Stimulated activated CD8-positive, alpha-beta memory T cell treated with anti-CD3 and anti-CD28 coated beads, Interleukin-7, amount 100 ng/mL, for 1 hour (primary cell): ENCODE measurements at places on chromosomes 3 and 15.

DNA sequence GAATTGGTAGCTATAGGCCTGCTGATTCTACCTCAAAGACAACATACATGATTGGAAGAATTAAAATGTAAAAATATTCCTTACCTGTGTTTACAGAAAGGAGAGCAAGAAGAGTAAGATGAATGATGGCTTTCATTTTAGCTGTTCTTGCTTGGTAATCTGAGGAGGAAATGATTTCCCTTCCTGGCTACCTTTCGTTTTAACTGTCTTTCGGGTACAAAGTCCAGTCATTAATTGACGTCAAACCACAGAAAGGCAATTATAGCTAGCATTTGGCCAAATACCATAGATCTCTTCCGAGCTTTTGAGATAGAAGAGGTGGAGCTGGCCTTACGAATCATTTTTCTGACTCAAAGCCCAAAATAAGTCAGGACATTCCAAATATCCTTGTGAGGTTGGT lies at the start of gene MUC13:
Gene MUC13 (minus strand): TSS at position 175 of the 400 bp plus-strand sequence. CDS start 39 bp downstream, at position 136.
- DNase-seq: no peak

DNA sequence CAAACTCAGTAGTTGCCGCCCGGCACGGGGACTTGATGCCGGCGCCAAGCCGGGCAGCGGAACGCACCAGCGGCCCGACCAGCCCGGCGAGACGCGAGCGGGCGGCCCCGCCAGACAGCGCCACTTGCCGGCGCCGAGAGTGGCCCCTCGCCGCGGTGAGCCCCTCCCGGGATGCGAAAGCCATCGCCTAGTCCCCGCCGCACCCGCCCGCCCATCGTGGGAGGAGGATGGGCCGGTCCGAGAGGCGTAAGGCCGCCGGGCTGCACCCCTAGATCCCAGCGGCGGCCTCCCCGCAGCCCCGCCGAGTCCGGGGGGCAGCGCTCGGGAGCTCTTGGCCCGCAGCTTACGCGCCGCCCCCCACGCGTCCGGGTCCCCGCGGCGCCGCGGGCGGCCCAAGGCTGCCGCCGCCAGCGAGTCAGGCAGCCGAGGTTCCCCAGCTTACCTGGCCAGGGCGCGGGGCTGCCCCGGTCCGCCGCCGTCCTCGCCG lies 609 bp downstream of the GOLGA8A start:
- no peak for DNase-seq

GRCh38 chr3:120027226-120027625 lies 67.0 kb downstream of the GSK3B start:
- no peak for DNase-seq

DNA sequence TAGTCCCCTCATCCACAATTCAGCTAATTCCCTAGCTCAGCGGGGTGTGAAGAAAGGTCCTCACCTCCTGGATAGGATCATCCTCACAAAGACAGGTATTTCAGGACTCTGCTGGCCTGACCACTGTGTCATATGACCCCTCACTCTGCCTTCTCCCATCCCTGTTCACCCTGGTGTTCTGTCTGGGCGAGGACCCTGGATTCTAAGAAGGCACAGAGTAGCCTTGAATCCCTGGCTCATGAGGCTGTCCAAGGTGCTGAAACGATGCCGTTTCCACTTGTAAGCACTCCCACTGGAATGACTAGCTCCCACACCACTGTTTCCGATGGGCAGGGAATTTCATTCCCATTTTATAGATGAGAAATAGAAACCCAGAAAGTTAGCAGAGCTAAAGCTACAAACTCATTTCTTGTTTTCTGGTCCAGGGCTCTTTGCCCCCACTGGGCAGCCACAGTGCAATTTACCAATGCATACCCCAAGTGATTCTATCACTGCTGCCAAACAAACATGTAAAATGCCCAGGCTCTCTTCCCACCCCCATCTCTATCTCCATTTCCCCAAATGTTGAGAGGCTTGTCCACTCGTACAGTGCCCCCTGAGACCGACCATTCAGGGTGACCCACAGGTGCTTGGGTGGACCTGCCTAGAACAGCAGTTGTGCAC lies 83.2 kb downstream of the RAB11A start:
- DNase-seq: no peak

- DNase-seq: no peak
Measured at GRCh38 chr15:22237891-22238275, 157.6 kb downstream of the OR4M2 start.

- no peak for DNase-seq
Measured at GRCh38 chr15:64180235-64180824, 17.5 kb upstream of the PPIB start.
